AG04450 (cell line): ENCODE measurements at places on chromosomes 13 and 19.

- DNase-seq, result no peak
These were observed 41.2 kb upstream of the FAM124A start for GRCh38 chr13:51180853-51181511.

DNA sequence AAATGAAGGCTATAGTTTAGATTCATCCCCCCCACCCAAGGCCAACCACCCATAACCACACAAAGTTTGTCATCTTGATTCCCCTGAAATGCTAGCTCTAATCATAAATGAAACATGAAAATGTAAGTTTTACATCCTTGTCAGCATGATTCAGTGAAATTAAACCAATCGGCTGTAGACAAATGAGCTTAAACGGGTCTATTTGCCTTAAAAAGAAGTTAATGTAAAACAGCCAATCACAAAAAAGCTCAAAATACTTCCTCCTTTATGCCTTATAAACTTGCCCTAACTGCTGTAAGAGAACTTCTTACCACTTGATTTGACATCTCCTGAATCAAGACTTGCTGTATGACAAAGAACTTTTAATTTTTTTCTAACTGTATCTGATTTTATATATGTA, 34.5 kb upstream of the MRI1 start:
- DNase-seq, result no peak

GRCh38 chr13:85525411-85525810, 273.8 kb downstream of the SLITRK6 start:
- DNase-seq, result no peak

- DNase-seq, result no peak
These were observed 86.7 kb upstream of the UQCRFS1 start for GRCh38 chr19:29299416-29300380.

GRCh38 chr13:36076211-36076610, 55.0 kb downstream of the DCLK1 start:
- no peak for DNase-seq

GRCh38 chr19:39969266-39969665, 1.7 kb upstream of the PSMC4 start:
- DNase-seq, result no peak
